ENCODE measurements at places on chromosomes 12 and 14. TPM values are rescaled to one million over a fixed set of nuclear protein-coding genes. Genes with fewer than 3 reads are reported as not detected.

Gene CLSTN3
- 5.9 TPM for total RNA-seq

Gene LPAR5
- total RNA-seq = not detected

Gene TSPAN19
- not detected for total RNA-seq

Gene PZP
- total RNA-seq = not detected

DNA sequence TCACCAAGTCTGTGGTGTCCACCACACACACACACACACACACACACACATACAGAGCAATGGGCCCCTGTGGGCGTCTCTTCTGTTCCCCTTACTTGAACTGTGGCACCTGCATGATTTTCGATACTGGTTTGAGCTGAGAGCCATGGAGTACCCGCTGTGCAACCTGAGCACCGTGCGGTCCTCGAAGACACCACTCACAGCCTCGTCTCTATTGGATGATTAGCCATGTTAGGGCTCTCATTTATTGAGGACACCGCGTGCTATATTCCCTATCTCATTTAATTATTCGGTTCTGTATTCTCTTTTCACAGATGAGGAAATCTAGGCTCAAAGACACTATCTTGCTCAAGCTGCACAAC lies 623 bp upstream of the C14orf132 start:
- DNase-seq = no peak

DNA sequence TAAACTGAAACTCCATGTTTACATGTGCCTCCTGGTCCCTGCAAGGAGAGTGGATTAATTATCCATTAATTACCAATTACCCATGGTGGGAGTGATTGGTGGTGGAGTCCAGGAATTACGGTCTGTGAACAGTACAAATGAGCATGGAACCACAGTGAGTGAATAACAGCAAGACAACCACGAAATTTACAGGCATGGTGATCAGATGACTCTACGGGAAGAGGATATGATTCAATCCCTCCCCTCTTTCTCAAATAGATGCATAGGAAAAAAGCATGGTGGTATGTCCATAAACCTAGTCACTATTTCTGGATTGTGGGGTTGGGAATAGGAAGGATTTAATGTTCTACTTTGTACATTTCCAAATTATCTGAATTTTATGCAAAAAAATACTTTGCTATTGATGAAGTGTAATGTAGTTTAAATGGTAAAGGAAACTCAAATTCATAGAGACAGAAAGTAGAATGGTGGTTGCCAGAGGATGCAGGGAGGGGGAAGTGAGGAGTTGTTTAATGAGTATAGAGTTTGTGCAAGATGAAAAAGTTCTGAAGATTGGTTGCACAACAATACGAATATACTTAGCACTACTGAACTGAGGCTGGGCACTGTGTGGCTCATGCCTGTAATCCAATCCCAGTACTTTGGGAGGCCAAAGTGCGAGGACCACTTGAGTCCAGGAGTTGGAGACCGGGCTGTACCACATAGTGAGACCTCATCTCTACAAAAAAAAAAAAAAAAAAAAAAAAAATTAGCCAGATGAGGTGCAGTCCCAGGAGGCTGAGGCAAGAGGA lies 41.2 kb upstream of the C12orf75 start:
- no peak for DNase-seq

DNA sequence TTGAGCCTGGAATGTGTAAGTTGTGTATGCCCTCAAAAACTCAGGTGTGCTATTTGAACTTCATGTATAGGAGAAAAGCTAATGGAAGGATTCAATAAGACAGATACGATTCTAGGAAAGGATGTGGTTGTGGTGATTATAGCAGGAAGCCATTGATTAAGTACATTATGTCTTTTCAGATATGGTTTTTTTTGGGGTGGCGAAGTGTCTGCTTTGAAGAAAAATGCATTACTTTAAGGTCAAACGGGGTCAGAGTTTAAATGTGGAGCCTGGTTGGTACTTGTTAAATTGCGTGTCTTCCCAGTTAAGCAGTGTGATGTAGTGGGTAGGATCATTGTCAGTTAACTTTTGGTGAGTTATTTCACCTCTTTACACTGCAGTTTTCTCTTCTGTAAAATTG lies 13.0 kb upstream of the NUP107 start:
- DNase-seq = no peak

DNA sequence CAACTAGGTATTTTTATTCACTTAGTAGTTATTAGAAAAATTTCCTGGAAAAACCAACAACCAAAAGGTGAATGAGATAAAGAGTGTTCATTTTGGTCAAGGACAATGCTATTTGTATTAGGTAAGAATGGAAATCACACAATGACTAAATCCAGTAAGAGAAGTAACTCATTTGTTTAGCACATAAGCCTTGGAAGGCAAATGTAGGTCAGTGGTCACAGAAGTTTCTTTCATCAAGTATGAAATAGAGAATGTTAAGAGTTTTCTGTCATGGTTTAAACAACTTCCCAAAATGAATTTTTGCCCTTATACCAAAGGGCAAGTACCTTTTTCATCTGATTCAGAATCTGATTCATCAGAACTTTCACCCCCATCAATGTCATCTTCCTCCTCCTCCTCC lies 101.7 kb downstream of the KIF21A start:
- DNase-seq = no peak

GRCh38 chr14:103518422-103519042 lies 4.1 kb downstream of the CKB start:
- no peak for DNase-seq

DNA sequence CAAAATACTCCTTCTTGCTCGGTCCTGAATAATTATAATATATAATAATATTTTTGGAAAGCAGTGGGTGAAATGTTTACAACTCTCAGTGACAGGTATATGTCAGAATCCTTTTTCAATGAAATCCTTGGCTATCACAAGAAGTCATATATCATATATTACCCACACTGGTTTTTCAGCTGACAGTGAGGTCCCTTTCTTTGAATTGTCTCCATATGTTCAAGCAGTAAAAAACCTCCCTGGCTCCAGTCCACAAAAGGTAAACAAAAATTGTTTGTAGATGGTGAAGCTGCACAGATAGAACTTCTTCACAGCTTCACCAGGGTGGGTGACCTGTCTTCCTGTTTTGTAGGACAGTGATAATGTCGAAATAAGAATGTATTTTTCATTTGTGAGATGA lies 44.0 kb downstream of the A2ML1 start:
- DNase-seq = no peak

- DNase-seq = no peak
These were observed 2.3 kb upstream of the LUM start for GRCh38 chr12:91113621-91114020.

DNA sequence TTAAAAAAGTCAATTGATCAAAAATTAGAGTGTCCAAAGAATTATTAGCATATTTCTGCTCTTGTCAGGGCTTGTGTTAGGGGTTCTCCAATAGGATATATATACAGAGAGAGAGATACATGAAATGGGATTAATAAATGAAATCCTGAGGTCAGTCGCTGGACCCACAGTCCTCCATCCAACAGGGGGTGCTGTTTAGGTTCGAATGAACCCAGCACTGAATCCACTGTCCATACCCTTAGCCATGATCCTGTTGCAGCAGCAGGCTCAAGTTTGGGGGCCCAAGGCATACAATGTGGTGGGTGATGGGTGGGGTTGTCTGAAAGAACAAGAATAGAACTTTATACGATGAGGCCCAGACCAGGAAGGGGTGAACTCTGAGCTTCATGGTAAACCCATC lies 780 bp upstream of the MYO1H start:
- DNase-seq = no peak

DNA sequence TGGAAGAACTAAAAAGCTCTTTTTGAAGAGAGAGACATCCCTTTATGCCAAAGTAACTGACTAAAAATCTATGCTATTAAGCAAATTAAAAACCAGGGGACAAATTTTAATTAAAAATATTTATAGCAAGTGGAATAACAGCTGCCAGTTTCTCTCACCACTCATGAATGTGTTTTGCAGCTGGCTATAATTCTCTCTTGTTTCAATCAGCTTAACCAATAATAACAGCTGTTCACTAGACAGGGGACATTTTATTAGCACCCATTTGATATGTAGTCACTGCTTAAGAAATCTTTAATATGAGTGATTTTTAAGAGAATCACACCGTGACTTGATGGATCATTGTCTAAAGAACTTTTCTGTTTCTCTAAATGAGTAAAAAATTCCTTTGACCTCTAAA lies 34.2 kb upstream of the KRR1 start:
- DNase-seq = no peak

DNA sequence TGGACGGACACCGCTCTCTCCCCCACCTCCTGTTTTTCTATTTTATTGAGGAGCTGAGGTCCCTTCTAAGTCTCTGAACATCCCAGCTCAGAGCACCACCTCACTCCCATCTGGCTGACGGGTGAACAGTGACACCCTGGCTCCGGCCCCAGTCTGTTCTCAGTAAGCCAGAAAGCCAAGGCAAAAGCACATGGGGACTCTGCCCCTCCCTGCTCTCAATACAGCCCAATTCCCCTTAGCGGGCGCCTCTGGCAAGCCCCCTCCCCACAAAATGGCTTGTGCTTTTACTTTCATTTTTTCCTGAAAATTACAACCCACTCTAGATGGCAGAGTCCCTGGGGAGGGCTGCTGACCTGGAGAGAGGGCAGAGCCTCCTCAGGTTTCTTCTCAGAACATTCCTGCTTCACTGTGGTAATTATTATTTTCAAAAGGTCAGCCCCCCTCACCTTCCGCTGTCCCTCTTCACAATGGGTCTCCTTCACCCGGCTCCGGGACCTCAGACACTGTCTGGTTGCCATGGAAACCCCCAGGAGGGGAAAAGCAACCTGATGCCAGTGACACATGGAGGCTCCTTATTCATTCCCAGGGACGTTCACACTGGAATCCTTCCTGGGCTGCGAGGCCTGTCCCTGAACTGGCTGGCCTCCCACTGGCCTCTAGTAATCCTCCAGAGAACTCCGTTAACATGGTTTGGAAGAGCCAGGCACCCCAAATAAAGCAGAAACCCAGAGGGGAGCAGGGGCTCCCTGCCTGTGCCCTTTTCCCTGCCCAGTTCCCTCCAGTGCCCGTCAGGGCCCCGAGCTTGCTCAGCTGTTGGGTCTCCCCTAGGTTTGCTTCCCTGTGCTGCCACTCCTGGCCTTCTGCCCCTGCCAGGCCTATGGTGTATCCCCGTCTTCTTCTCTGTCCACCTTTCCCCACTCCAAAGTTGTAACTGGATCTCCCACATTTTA lies 15.9 kb downstream of the COL2A1 start:
- no peak for DNase-seq

Measured in Panc1 (cell line).